Activated CD4-positive, alpha-beta T cell treated with anti-CD3 and anti-CD28 coated beads, Interleukin-2, amount 50 U/mL, for 48 hours (primary cell): ENCODE measurements at places on chromosomes 1 and 21.

DNA sequence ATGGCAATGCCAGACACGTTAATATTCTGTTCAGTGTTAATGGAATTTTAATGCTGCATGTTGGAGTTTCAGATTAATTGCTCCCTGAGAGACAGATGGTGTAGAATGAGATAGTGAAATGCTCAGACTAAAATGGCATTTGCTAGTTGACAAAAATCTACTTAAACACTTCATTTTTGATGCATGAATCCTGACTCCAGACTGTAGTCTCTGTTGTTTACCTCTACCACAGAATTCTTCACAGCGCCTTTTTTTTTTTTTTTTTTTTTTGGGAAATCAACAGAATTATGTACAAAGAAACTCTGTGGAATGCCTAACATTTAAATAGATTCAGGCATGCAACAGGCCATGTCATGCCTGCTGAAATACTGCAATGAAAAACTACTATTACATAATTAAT, 111.3 kb downstream of the PLPPR5 start:
- no peak for DNase-seq

- no peak for DNase-seq
Measured at GRCh38 chr1:151611288-151611790, 511 bp upstream of the SNX27 start.

DNA sequence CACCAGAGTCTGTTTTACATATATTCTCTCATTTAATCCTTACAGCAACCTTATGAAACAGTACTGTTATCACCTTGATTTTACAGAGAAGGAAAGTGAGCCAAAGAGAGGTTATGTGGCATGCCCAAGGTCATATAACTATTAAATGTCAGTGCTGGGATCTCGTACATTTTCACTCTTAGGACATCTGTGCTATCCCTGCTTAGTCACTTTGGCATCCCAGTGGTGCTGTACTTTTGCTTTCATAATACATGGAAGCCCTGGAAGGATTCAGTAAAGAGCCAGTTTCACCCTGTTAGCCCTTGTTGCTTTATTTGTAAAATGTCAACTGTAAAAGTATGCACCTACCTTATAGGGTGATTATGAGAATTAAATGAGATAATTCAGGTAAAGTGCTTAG, 104.4 kb downstream of the NFIA start:
- DNase-seq = no peak

- DNase-seq = no peak
Measured at GRCh38 chr1:159917533-159918351, 7.6 kb downstream of the TAGLN2 start.

DNA sequence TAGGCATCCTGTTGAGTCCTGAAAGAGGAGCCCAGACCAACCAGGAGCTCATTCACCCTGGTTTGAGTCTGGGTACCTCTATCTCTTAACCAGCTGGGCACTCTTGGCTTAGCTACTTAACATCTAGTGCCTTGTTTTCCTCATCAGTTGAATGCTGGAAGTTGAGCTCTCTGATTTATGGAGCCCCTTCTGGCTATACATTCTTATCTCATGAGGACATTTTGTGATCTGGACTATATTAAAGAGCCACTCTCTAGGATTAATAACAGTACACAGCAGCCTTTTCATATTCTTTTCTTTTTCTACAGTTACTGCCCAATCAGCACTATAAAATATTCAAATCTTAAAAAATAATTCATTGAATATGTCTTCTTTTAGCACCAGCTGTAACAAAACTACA, 296.9 kb upstream of the RUNX1 start:
- DNase-seq = no peak

- DNase-seq = no peak
Measured at GRCh38 chr1:71414179-71414578, 333.3 kb upstream of the ZRANB2 start.

GRCh38 chr1:232744847-232745246, 60.4 kb upstream of the MAP10 start:
- no peak for DNase-seq

GRCh38 chr1:182119631-182120030, 58.1 kb upstream of the ZNF648 start:
- no peak for DNase-seq

- no peak for DNase-seq
Measured at GRCh38 chr1:36398370-36398977, 766 bp upstream of the LSM10 start.

GRCh38 chr1:210214573-210215409, 17.8 kb upstream of the SERTAD4 start:
- no peak for DNase-seq

DNA sequence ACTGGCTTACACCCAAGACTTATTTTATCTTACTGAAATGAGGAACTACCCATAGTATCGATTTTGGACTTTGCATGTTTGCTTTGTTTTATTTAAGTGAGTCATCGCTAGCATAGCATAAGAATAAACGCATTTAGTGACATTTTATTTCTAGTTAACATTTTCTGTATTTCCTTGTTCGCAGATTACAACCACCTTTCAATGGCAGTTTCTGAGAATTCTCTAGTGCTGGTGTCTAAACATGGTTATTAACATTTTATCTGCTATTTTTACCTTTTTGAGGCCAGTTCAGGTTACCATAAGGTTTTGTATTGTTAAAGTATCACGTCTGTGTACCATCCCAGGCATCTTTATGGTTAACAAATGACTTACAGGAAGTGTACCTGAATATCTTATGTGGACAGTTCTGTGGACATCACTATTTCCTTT, 24.5 kb downstream of the EEIG2 start:
- DNase-seq = no peak

DNA sequence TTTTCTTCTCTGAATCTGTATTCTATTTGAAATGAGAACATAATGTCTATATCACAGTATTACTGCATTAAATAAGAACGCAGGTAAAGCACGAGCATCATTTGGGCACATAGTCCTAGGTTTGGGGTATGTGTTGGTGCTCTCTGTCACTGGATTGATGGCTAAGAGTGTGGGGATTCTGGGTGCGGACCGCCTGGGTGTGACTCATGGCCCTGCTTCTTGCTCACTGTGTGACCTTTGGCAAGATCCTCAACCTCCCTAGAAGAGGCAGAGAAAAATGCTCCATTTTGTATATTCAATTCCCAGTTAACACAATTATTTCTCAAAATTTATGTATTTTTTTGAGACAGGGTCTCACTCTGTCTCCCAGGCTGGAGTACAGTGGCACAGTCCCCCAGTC, 99.7 kb downstream of the LAMC2 start:
- DNase-seq = no peak

GRCh38 chr1:61491497-61491896, 233.4 kb downstream of the TM2D1 start:
- DNase-seq = no peak

GRCh38 chr21:37149411-37149810, 76.4 kb downstream of the TTC3 start:
- no peak for DNase-seq

DNA sequence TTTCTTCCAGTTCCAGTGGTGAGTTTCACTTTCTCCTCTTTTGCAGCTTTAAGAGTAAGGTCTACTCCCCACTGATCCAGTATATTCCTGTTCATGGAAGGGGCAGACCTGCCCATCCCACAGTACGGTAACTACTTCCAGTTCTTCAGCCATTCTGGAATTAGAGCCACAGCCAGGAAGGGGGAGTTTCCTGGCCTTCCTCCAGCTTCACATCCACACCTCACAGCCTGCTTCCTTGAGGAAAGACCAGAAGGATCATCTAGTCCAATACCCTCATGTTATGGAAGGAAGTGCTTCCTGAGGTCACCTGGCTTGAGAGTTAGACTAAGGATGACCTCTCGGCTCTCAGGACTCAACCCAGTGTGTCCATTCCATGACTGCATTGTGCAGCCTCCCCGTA, 597.8 kb downstream of the KIF26B start:
- DNase-seq = no peak

DNA sequence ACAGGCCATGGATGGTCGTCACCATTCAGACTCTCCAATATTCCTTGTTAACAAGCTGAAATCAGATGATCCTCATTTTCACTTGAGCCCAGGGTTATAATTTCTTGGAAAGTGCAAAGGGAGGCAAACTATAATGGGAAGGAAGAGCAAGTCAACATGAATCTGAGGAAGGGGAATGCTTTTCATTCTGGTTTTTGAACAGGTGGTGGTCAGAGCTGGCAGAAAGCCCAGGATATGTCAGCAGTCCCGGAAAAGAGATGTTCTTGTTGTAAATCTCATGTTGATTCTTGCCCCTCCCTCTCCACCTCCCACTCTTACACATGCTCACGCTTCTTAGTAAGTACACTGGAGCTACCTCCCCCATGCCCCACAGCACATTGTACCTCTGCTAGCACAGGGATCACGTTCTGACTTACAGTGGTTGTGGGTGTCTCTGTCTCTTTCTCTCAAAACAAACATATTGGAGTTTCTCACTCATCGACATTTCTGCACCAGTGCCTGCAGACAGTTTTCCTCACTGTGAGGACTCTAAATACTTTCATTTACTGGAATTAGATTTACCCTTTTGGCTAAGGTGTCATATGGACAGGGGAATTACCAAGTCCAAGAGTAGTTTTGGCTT, 77.6 kb downstream of the XCL2 start:
- peak; percentile 42 for DNase-seq

GRCh38 chr1:67316180-67316902, 8.7 kb downstream of the IL12RB2 start:
- no peak for DNase-seq

GRCh38 chr1:199808110-199808870, 219.2 kb upstream of the NR5A2 start:
- no peak for DNase-seq

- no peak for DNase-seq
Measured at GRCh38 chr1:39275836-39276507, 71.5 kb downstream of the MACF1 start.

- no peak for DNase-seq
Measured at GRCh38 chr1:234621657-234622335, 11.8 kb upstream of the IRF2BP2 start.

DNA sequence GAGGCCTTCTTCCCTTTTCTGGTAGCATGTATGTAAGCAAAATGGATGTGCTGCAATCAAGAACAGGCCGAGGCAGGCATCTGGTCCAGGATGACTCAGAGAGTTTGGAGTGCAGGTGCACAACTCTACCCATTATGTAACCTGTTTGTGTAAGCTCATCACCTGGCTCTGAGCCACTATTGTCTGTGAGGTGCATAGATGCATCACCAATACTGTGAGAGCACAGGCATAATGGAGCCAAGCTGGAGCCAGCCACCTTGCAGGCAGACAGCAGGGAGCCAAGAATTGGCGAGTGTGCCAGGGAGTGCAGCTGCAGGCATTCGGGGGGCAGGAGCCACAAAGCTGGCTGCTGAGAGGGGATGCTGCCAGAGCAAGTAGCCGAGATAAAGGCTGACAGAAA, 549.9 kb upstream of the RGS18 start:
- no peak for DNase-seq

- no peak for DNase-seq
Measured at GRCh38 chr1:41660570-41661427, 176.3 kb upstream of the EDN2 start.

DNA sequence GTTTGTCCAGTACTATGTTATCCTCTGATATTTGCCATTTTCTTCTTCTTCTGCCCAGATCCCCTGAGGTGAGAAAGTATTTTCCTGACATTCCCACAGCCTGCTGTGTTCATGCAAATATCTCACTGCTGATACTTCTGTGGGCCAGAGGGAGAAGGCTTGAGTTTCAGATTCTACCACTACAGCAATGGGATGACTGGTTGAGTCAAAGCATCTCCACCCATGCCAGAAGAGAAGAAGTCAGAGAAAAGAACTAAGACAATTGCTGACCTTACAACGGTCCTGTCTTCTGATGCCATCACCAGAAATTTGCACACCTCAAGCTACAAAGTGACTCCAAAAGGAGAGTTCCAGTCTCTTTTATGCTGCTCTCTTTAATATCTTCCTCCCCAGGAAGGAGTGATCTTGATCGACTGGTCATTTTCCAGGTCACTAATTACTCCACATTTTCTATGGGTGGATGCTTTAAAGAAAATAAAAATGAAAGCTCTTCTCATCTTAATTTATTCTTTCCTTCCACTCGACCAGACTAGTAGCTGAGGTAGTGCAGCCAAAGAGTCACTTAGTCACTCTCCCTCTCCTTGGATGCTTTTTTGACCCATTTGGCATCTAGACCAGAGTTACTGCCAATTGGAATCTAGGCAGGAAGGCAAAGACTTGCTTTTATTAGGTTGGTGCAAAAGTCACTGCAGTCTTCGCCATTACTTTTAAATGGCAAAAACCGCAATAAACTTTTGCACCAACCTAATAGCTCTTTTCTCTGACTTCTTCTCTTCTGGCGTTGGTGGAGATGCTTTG, 195.1 kb downstream of the PTPRC start:
- DNase-seq = no peak

DNA sequence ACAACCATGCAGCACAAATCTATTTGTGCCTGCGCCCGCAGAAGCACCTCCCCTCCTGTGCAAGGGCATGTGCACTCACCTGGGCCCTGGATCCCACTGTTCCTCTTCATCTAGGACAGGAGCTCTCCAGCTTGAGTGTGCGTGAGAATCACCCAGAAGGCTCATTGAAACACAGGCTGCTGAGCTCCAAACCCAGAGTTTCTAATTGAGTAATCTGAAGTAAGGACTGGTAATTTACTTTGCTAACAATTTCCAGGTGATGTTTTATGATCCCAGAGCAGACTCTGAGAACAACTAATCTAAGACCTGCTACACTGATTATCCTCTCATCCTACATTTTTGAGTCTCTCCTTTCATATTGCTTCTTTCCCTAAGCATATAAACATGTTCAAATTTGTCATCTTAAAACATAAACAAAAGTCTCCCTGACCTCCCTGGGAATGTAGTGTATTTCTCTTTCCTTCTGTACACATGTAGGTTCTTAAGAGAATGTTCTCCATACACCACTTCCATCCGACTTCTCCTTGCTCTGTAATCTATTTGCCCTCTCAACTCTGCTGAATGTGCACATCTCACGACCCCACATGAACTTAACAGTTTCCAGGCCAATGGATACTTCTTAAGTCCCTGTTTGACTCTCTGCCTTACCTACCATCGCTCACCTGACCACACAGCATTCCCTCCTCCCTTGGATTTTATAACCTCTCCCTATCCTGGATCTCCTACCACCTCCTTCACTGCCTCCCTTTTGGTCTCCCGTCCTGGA, 522.5 kb downstream of the SMYD3 start:
- DNase-seq = no peak

- DNase-seq = no peak
Measured at GRCh38 chr1:151060657-151061421, 642 bp downstream of the MLLT11 start.

DNA sequence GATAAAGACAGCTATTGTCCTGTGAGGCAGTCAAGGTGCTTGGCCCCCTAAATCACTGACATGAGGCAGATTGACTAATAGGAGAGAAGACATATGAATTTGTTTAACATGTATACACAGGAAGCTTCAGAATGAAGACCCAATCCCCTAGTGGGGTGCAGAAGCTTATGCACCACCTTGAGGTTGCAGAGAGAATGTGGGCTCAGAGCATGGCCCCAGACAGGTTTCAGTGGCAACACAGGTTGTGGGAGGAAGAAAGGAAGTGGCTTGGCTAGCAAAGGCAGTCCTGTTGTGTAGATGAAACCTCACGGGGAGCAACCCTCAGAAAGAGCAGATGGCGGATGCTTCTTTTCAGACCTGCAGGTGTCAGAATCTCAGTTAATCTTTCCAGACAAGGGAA, 37.0 kb upstream of the PARP1 start:
- DNase-seq = peak; percentile 59
